ENCODE measurements at places on chromosomes 3 and 15. TPM values are rescaled to one million over a fixed set of nuclear protein-coding genes. Genes with fewer than 3 reads are reported as not detected.
A peak's percentile ranks its signal among the peaks of the same experiment; 100 is the strongest.

The SEC22A gene
- total RNA-seq, result 18.8 TPM

DNA sequence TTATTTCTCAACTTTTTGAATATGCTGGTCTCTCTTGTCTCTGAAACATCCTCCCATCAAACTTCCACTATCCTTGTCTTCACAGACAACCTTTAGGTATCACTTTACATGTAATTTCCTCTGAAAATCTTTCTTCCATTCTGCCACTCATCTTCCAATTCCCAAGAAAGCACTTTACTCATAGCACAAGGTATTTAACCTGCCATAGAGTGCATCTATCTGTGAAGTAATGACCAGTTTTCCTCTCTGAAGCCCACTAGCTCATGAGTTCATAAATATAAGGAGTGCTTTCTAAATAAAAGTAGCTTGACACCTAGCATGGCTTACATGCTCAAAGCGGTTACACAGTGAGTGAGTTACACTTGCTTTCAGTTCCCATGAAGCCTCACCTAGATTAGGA lies 160.7 kb upstream of the CMC1 start:
- H3K27ac ChIP-seq, result no peak overlapping the region
- no peaks in the 10 kb centered on the region for H3K27me3 ChIP-seq
- no peak overlapping the region for H3K4me3 ChIP-seq
- no peak for DNase-seq
- H3K36me3 ChIP-seq, result no peaks in the 10 kb centered on the region
- no peaks in the 10 kb centered on the region for H3K4me1 ChIP-seq

DNA sequence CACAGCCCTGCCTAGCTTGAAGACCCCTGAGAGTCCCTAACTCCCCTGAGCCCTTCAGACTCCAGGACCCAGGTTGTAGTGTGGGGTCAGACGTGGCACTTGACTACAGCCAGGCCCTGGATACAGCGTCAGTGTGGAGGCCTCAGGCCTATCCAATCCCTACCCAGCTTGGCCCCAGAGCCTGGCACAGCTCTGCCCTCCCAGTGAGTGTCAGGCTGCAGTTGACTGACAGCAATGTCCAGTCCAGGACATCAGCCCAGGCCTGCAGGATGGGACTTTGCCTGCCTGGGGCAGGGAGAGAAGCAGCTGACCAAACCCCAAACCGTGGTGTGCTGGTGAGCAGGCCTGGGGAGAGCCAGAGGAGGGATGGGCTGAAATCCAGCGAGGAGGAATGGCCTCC lies 27.3 kb downstream of the KLF13 start:
- peaks cover 79% of the 10 kb centered on the region for H3K4me1 ChIP-seq
- no peak for DNase-seq
- no peaks in the 10 kb centered on the region for H3K27me3 ChIP-seq

GRCh38 chr15:56719021-56719612 lies 14.2 kb downstream of the ZNF280D start:
- H3K27ac ChIP-seq, result no peak overlapping the region
- no peaks in the 10 kb centered on the region for H3K36me3 ChIP-seq
- H3K4me3 ChIP-seq, result no peak overlapping the region
- peaks cover 40% of the 10 kb centered on the region for H3K4me1 ChIP-seq

GRCh38 chr3:107963581-107963980 lies 127.2 kb downstream of the CD47 start:
- H3K27me3 ChIP-seq, result no peaks in the 10 kb centered on the region
- no peak overlapping the region for H3K4me3 ChIP-seq
- H3K27ac ChIP-seq, result no peak overlapping the region

The SOX14 gene
- total RNA-seq, result not detected

The MORC1 gene
- not detected for total RNA-seq

The FGF7 gene
- not detected for total RNA-seq

- no peak overlapping the region for H3K4me3 ChIP-seq
- no peak overlapping the region for H3K27ac ChIP-seq
- H3K36me3 ChIP-seq, result no peaks in the 10 kb centered on the region
- no peaks in the 10 kb centered on the region for H3K27me3 ChIP-seq
- DNase-seq, result no peak
Measured at GRCh38 chr3:122355612-122356011, 27.4 kb downstream of the MIX23 start.

GRCh38 chr3:163644172-163644571 lies 1434.1 kb downstream of the SI start:
- H3K36me3 ChIP-seq, result peaks cover 5% of the 10 kb centered on the region
- no peaks in the 10 kb centered on the region for H3K4me1 ChIP-seq
- DNase-seq, result no peak
- no peak overlapping the region for H3K4me3 ChIP-seq
- no peak overlapping the region for H3K27ac ChIP-seq

The SPINT1 gene
- total RNA-seq, result 1.0 TPM

- H3K36me3 ChIP-seq, result no peaks in the 10 kb centered on the region
- H3K27ac ChIP-seq, result no peak overlapping the region
- no peaks in the 10 kb centered on the region for H3K27me3 ChIP-seq
- no peak overlapping the region for H3K4me3 ChIP-seq
- no peaks in the 10 kb centered on the region for H3K4me1 ChIP-seq
Measured at GRCh38 chr3:13768453-13768852, 111.4 kb downstream of the WNT7A start.

The CALML4 gene
- 5.1 TPM for total RNA-seq

- H3K36me3 ChIP-seq, result no peaks in the 10 kb centered on the region
- H3K27me3 ChIP-seq, result no peaks in the 10 kb centered on the region
- H3K4me1 ChIP-seq, result no peaks in the 10 kb centered on the region
- DNase-seq, result no peak
- H3K27ac ChIP-seq, result no peak overlapping the region
Measured at GRCh38 chr15:52161406-52161966, 29.7 kb downstream of the GNB5 start.

GRCh38 chr3:127455541-127456450 lies 134.7 kb downstream of the TPRA1 start:
- H3K36me3 ChIP-seq, result no peaks in the 10 kb centered on the region
- H3K27ac ChIP-seq, result no peak overlapping the region
- no peaks in the 10 kb centered on the region for H3K4me1 ChIP-seq

The BLM gene
- 58.7 TPM for total RNA-seq

The C3orf80 gene
- total RNA-seq, result not detected

DNA sequence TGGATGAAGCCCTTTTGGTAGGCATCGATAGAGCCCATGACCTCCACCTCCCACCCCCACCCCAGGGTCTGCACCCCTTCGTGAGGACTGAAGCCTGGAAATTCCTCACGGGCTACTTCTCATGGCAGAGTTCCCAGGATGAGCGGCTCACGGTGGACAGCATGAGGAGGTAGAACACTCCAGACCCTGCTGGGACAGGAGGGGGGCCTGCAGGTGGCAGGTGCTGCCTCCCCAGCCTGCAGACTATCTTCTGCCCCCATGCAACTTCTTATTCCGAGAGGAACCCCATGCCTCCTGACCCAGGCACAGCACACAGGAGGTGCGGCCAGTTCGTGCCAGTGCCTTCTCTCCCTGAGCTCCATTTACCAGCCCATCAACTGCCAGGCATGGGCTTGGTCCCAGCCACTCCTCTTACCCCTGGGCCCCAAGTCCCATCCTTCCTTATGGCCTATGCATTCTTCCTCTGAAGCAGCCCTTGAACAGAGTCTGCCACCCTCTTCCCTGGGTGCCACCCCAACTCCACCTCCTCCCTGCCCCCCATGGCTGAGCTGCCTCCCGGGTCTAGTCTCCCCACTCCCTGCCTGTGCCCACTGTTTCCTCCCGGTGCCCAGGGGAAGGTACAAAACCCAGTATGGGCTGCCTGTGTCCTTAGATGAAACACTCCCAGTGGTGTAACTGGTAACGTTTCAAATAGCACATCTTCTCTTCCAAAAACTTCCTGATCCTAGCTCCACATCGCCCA lies 8.4 kb downstream of the TBC1D21 start:
- no peak overlapping the region for H3K27ac ChIP-seq
- no peaks in the 10 kb centered on the region for H3K4me1 ChIP-seq
- DNase-seq, result no peak
- H3K36me3 ChIP-seq, result no peaks in the 10 kb centered on the region
- H3K27me3 ChIP-seq, result peaks cover 5% of the 10 kb centered on the region

The C3orf85 gene
- total RNA-seq, result not detected

The SLC12A1 gene
- not detected for total RNA-seq

DNA sequence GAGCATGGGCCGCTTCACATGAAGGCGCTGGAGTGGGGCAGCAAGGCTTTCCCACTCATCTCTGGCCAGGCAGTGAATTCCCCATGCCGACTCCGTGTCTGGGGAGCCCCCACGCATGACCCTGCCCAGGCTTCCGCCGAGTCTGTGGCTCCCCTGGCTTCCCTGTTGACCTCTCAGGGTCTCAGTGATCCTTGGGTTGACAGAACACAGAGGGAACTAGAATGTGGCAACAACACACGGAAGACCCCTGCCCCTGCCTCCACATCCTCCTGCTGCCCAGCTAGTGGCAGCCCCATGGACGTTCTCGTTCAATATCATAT lies 61.3 kb downstream of the ATP2B2 start:
- H3K27me3 ChIP-seq, result peaks cover 3% of the 10 kb centered on the region
- no peak for DNase-seq
- H3K4me3 ChIP-seq, result no peak overlapping the region
- no peaks in the 10 kb centered on the region for H3K36me3 ChIP-seq

The SERPINI2 gene
- total RNA-seq, result not detected

DNA sequence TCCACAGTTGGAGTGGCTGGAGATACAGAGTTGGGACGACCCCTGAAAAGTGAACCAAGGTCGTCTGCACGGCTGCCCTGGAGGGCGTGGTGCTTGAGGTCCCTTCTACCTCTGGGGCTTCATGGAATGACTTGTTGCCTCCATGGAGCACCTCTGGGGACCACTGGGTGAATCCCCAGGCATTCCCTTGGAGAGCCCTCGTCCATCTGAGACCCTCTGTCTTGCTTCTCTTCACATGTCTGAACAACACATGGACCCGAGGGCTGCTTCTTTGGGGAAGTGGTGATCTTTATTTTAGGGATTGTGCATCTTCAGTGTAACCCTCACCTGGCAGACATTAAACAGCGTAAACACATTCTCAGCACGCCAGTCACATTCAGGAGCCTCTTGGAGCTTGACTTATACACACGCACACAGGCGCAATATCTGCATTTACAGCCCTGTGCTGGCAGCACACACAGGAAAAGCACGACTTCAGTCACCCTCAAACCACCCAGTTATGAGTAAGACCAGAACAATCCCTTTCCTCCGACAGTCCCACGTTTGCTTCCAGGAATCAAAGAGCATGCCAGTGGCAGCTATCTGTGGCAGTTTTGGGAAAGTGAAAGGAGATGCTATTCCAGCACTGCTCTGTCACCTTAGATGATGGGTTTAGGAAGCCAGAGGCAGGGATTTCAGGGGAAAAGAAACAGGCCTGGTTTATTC lies 12.6 kb downstream of the FAM107A start:
- no peaks in the 10 kb centered on the region for H3K36me3 ChIP-seq
- H3K27me3 ChIP-seq, result peaks cover 5% of the 10 kb centered on the region
- peaks cover 7% of the 10 kb centered on the region for H3K4me1 ChIP-seq
- no peak for DNase-seq

DNA sequence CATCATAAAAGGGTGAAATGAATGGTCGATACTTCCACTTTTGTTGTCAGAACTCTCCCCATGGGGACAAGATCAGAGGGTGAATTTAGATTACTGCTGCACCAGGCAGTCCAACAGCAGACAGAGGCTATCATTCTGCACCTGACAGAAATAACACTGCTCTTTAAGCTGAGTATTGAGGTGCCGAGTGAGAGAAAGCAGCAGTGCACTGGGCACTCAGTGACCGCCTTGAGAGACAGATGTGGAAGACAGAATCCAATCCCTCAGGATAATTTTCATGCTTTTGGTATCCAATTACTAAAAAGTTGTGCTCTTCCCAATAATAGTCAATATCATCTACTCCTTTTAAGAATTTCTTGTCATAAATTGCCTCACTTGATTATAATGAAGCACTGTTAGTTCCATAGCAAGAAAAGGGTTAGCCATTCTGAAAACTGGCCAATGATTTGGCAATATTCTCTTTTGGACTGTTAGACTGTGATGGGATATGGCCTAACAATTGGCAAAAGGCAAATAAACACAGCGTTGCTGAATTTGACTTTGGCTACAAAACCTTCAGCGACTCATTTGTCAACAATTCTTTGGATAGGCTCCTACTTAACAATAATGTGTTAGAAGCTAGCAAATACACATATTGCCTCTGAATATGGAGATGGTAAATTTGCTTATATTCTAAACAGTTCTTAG lies 5.5 kb downstream of the FGF7 start:
- H3K4me1 ChIP-seq, result no peaks in the 10 kb centered on the region
- H3K27ac ChIP-seq, result no peak overlapping the region
- H3K27me3 ChIP-seq, result peaks cover 8% of the 10 kb centered on the region
- no peak for DNase-seq
- H3K4me3 ChIP-seq, result no peak overlapping the region
- no peaks in the 10 kb centered on the region for H3K36me3 ChIP-seq

DNA sequence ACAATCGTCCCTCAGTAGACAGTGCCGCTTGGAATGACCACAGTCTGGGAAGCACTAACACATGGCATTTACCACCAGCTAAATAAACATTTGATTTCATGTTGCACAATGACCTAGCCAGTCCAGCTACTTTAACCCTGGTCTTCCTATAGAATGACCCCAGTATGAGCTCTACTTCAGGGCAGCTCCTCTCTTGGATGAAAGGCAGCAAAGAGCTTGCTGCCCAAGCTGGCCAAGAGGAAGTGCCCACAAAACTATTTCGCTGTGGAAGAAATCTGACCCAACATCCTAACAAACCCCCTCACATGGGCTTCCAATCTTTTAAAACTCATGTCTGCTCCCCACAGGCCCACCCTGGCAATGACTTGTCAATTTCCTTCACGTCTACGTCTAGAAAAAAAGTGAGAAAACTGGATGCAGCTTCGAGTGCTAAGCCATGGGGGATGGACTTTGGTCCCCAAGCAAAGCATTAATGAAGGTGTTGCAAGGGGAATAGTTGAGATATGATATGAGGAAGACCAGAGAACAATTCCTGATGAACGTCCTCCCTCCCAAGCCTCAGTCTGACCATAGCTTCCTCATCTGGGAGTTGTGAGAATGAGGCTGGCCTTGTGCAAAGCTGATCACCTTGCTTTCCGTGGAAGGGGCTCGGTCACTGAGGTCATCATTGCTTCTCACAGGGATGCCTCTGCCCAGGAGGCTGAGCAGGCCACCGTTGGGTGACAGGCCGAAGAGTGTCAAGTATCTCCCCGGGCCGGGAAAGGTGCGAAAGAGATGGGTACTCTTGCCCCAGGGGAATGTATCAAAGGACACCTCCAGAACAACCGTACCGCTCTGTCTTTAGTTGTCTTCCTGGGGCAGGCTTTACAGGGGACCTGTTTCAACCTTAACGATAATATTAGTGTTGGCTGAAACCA lies 964 bp downstream of the SLC25A20 start:
- no peak for DNase-seq
- H3K36me3 ChIP-seq, result no peaks in the 10 kb centered on the region
- H3K4me3 ChIP-seq, result peak overlapping the region; percentile 86
- H3K27ac ChIP-seq, result peak overlapping the region; percentile 98
- H3K27me3 ChIP-seq, result no peaks in the 10 kb centered on the region
- H3K4me1 ChIP-seq, result peaks cover 32% of the 10 kb centered on the region

The PLA2G4D gene
- total RNA-seq, result not detected

GRCh38 chr3:458124-458523 lies 261.6 kb downstream of the CHL1 start:
- DNase-seq, result no peak
- no peak overlapping the region for H3K27ac ChIP-seq
- no peaks in the 10 kb centered on the region for H3K27me3 ChIP-seq
- no peaks in the 10 kb centered on the region for H3K36me3 ChIP-seq
- no peaks in the 10 kb centered on the region for H3K4me1 ChIP-seq
- no peak overlapping the region for H3K4me3 ChIP-seq

The VWA5B2 gene
- total RNA-seq, result not detected
